ENCODE measurements at places on chromosomes 6 and 20. TPM values are rescaled to one million over a fixed set of nuclear protein-coding genes. Genes with fewer than 3 reads are reported as not detected.

DNA sequence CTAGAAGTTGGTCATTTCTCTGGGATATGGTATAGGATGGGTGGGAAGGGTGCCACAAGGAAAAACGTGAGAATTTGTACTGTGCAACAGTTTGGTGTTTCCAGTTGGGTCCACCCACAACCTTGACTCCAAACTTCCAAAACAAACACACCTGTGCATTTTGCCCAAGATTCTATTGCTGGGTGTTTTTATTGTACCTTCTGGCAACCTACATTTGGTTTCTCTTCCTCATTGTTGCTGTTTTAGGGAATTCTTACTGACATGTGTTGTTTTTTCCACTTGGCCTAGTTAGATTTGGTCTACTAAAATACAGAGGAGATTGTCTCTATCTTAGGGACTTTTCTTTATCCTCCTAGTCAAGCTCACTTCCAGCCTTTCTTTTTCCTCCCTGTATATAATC, 16.7 kb downstream of the TULP4 start:
- DNase-seq, result no peak

DNA sequence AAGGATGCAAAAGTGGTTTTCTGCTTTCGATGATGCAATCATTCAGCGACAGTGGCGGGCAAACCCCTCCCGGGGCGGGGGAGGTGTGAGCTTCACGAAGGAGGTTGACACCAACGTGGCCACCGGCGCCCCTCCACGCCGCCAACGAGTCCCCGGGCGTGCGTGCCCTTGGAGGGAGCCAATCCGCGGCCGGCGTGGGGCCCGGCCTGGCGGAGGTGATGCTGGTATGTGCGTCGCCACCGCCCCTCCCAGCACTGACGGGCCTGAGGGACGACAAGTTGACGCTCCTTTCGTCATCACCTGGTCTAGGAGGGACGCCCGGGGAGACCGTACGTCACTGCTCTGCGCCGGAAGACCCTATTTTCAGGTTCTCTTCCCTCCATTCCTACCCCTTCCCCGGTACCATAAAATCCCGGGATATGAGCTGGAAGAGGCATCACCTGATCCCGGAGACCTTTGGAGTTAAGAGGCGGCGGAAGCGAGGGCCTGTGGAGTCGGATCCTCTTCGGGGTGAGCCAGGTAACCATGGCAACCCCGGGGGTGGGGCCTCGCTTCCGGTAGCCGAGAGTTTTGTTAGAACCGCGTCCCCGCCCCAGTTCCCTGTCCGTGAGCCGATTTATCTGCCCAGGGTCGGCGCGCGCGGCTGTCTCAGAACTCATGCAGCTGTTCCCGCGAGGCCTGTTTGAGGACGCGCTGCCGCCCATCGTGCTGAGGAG, at the start of gene DXO:
TSS of gene DXO (minus strand) at position 146 of the 716 bp plus-strand sequence. CDS start 463 bp downstream, outside the sequence.
- DNase-seq, result peak; percentile 97

DNA sequence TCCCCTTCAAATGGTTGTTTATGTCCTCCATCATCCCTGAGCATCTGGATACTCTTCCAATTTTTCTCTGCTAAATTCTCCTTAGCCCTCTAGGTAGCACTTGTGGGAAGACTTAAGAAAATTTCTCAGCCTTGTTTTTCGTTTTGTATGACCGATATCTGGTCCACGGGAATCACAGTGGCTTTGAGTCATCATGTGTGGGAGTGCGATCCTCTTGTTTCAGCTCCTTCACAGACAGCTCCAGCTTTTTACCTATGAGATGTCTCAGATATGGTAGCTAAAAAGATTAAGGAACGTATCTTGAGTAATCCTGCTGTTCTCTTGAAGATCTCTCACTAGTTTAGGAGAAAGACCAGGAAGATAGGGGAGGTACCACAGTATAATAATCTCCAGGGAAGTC, 196.1 kb downstream of the GRM1 start:
- DNase-seq, result no peak

DNA sequence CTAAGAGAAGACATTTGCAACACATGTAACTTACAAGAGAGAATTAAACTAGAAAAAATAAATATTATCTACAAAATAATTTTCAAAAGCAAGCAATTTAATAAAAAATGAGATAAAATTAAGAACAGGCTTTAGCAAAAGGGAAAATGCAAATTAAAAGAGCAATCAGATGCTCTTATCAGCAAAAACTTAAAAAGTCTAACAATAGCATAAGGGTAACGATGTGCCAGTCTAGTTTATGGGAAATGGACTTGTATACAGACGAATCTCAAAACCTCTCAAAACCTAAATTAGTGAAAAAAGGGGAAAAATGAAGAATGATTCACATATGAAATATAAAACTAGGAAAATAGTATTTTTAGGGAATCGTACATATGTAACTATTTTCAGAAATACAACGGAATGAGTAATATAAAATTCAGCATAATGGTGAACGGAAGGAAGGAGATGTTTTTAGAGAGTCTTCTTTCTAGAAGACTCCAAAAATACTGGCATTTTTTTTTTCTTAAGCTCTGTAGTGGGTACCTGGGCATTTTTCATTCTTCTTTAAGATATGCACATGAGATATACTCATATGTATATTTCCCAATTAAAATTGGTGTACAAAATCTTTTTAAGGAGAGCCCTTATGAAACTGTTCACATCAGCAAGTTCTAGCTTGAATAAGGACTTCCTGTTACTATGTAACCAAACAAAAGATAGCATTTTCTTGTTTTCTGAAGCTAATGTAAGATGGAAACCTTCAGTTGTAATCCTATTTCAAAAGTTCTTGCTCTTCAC, 927 bp upstream of the MANEA start:
- DNase-seq, result peak; percentile 46

DNA sequence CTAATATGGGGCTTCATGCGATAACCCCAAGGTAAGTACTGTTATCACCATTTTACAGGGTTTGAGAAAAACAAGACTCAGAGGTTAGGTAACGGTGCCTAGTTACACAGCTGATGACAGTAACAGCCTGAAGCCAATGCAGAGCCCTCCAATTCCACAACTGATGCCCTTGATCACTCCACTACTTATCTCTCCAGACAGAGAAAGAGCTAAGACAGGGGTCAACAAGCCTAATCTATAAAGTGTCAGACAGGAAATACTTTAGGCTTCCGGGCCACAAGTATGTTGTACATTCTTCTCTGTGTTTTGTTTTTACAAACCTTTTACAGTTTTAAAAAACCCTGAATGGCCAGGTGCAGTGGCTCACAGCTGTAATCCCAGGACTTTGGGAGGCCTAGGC, 50.9 kb downstream of the MAP7 start:
- DNase-seq, result no peak

Gene MDN1
- 23.2 TPM for total RNA-seq
